ENCODE measurements at places on chromosomes 5 and 9. TPM values are rescaled to one million over a fixed set of nuclear protein-coding genes. Genes with fewer than 3 reads are reported as not detected.

DNA sequence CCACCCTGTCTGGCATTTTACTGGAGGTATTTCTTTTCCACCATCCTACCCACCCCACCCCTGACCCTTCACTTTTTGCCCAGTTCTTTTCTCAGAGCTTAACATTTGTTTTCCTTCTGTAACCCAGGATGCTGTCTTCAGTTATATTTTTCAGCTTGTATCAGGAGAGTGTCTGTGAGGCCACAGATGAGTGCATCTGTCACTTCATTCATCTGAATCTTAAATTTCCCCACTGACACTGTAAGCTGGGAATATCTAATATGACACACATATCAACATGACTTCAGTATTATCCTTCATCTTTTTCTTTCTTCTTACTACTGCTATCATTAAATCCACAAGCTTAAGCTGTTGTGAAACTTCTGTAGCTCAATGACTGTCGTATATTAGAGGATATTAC is 4.9 kb downstream of the MARCHF3 start:
- no peaks in the 10 kb centered on the region for H3K27me3 ChIP-seq
- no peaks in the 10 kb centered on the region for H3K36me3 ChIP-seq
- H3K4me3 ChIP-seq = no peak overlapping the region
- DNase-seq = no peak
- peaks cover 27% of the 10 kb centered on the region for H3K4me1 ChIP-seq

- H3K4me1 ChIP-seq = no peaks in the 10 kb centered on the region
- no peak for DNase-seq
- H3K27me3 ChIP-seq = peaks cover 6% of the 10 kb centered on the region
- H3K4me3 ChIP-seq = no peak overlapping the region
- no peaks in the 10 kb centered on the region for H3K36me3 ChIP-seq
- no peak overlapping the region for H3K27ac ChIP-seq
Observed at GRCh38 chr5:159458217-159458711, 128.0 kb upstream of the IL12B start.

- H3K27me3 ChIP-seq = no peaks in the 10 kb centered on the region
- DNase-seq = no peak
- H3K36me3 ChIP-seq = no peaks in the 10 kb centered on the region
- H3K4me3 ChIP-seq = no peak overlapping the region
Observed at GRCh38 chr9:94806307-94806893, 79.9 kb downstream of the AOPEP start.

DNA sequence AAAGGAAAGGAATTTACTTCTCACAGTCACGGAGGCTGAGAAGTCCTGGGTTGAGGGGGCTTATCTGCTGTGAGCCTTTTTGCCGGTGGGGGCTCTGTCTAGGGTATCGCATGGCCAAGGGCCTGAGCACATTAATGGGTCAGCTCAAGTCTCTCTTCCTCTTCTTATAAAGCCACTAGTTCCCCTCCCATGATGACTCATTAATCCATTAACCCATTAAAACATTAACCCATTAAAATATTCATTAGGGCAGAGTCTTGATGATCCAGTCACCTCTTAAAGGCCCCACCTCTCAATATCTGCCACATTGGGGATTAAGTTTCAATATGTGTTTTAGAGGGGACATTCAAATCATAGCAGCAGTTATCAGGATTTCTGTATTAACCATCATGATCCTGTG is 406.3 kb downstream of the SPOCK1 start:
- no peaks in the 10 kb centered on the region for H3K36me3 ChIP-seq
- no peak overlapping the region for H3K27ac ChIP-seq
- no peak overlapping the region for H3K4me3 ChIP-seq

DNA sequence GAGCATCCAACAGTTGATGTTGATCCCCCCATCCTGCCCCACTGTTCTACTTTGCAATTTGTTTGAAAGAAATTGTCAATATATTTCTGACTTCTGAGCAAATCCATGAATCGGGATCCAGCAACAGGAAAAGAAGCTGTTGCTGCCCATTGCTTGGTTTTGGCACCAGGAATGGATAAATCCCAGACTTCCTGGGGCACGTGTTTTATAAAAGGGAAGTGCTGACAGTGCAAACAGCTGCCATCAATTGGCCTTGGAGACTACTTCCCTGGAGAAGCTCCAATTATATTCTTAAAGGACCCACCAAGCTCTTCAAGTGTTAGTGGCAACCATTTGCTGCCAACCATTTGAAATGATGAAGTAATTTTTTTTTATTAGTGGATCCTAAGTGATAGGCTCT is 13.7 kb downstream of the STK32A start:
- no peaks in the 10 kb centered on the region for H3K36me3 ChIP-seq
- no peaks in the 10 kb centered on the region for H3K27me3 ChIP-seq
- no peaks in the 10 kb centered on the region for H3K4me1 ChIP-seq
- DNase-seq = no peak
- no peak overlapping the region for H3K27ac ChIP-seq
- H3K4me3 ChIP-seq = no peak overlapping the region

DNA sequence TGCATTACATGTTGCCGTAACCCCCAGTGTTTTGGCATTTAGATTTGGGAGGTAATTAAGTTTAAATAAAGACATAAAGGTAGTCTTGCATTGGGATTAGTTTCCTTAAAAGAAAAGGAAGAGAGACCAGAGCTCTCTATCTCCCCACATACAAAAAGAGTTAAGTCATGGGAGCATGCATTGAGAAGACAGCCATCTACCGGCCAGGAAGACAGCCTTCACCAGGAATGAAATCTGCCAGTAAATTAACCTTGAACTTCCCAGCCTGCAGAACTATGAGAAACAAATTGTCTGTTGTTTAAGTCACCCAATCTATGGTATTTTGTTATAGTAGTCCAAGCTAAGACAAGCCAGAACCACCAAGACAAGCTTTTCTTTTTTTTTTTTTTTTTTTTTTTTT is 567.0 kb upstream of the CDH18 start:
- H3K4me3 ChIP-seq = no peak overlapping the region
- no peak for DNase-seq

DNA sequence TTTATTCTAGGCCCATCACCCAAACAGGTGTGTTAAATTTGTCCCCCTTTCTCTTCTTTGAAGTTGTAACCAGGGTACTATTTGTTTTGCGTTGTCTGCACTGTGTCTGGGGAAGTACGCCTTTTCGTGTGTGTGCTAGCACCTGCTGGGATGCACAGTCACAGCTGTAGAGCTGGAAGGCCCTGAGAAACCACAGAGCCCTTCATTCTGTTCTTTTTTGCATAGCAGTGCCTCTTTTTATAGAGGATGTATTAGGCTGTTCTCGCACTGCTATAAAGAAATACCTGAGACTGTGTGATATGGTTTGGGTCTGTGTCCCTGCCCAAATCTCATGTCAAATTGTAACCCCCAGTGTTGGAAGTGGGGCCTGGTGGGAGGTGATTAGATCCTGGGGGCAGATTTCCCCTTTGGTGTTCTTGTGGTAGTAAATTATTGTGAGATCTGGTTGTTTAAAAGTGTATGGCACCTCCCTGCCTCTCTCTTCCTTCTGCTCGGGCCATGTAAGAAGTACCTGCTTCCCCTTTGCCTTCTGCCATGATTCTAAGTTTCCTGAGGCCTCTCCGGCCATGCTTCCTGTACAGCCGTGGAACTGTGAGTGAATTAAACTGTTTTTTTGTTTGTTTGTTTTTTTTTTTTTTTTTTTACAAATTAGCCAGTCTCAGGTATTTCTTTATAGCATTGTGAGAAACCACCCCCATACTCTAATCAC is 14.0 kb downstream of the SEC61B start:
- H3K36me3 ChIP-seq = no peaks in the 10 kb centered on the region
- no peak overlapping the region for H3K4me3 ChIP-seq
- no peaks in the 10 kb centered on the region for H3K27me3 ChIP-seq
- DNase-seq = no peak
- H3K4me1 ChIP-seq = peaks cover 29% of the 10 kb centered on the region

The ADAMTSL1 gene
- total RNA-seq = 0.47 TPM

- DNase-seq = no peak
- no peak overlapping the region for H3K27ac ChIP-seq
- no peak overlapping the region for H3K4me3 ChIP-seq
- no peaks in the 10 kb centered on the region for H3K27me3 ChIP-seq
Observed at GRCh38 chr5:41789434-41789833, 80.8 kb downstream of the OXCT1 start.
